ENCODE measurements at places on chromosomes 5 and 9.

- no peak for DNase-seq
Observed at GRCh38 chr5:53480416-53481158, at the start of gene FST. TSS of gene FST (plus strand) at chr5:53480629. CDS start at chr5:53480792, 163 bp downstream.

GRCh38 chr9:71858102-71858798 lies 52.7 kb downstream of the ABHD17B start:
- no peak for DNase-seq

GRCh38 chr5:34536699-34537098 lies 119.4 kb upstream of the RAI14 start:
- DNase-seq, result no peak

- no peak for DNase-seq
Observed at GRCh38 chr9:93112116-93112863, 16.3 kb downstream of the CARD19 start.

GRCh38 chr9:136135326-136136126 lies 16.9 kb upstream of the TMEM250 start:
- no peak for DNase-seq

DNA sequence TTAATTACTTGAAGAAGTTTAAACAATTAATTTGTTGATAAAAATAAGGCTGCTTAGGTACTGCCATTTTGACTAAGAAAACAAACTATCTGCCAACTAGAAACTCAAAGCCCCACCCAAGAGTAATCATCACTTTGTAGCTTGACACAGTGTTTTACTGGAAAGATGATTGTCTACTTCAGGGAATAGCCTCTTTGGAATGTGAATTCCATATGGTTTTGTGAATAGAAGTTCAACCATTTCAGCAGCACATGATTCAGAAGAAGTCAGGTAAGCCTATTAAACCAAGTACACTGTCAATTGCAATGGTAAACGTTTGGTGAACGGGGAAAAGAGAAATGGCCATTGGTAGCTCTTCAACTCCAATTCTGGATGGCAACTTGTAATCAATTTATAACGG lies 55.2 kb downstream of the PLK2 start:
- no peak for DNase-seq
